Activated T-helper 2 cell treated with anti-CD3 and anti-CD28 coated beads, Interferon-gamma antibody, Interleukin-2, Interleukin-4, amounts not matched to agents 10 μg/mL and 5 μg/mL and 100 μg/mL, durations not matched to agents 14 hours and 24 hours and 36 hours (primary cell): ENCODE measurements at places on chromosomes 16 and 17.
A peak's percentile ranks its signal among the peaks of the same experiment; 100 is the strongest.

GRCh38 chr16:11551842-11552241 lies 34.9 kb downstream of the LITAF start:
- no peak for DNase-seq

GRCh38 chr17:80315517-80316182 lies 55.0 kb downstream of the RNF213 start:
- no peak for DNase-seq

- no peak for DNase-seq
These were observed 530.9 kb downstream of the MAF start for GRCh38 chr16:79069633-79070032.

GRCh38 chr16:80027007-80027965 lies 426.7 kb upstream of the MAF start:
- peak; percentile 20 for DNase-seq

DNA sequence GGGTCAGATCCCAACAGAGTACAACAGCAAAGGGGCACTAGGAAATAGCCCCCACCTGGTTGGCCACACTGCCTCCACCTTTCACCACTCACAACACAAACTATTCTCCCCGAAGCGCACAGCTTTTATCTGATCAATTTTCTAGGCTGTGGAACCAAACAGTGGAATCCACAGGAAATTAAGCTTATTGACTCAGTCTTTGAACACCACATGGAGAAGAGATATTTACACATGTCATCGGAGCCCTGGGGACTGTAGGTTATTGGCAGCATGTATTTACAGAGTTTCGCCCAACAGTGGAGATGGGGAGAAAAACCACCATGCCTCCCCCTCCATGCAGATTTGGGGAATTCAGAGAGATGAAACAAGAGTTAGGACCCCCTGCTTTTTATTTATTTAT lies 154.8 kb downstream of the XYLT1 start:
- no peak for DNase-seq

DNA sequence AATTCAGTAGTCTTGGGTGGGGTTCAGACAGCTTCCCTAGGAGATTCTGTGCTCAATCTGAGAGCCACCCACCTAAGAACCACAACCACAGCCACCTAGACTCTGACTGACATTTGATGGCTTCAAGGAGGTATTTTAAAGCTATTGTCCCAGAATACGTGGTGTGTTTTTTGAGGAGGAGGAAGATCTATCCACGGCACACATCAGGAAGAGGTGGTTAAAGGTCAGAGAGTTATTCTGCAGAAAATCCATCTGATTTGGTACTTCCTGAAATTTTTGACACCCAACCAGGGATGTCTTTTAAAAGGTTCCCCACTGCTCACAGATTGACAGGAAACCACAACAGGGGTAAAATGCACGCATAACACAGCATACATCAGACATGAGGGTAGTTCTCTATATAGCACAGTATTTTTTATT lies 25.1 kb downstream of the SMARCE1 start:
- DNase-seq, result no peak

DNA sequence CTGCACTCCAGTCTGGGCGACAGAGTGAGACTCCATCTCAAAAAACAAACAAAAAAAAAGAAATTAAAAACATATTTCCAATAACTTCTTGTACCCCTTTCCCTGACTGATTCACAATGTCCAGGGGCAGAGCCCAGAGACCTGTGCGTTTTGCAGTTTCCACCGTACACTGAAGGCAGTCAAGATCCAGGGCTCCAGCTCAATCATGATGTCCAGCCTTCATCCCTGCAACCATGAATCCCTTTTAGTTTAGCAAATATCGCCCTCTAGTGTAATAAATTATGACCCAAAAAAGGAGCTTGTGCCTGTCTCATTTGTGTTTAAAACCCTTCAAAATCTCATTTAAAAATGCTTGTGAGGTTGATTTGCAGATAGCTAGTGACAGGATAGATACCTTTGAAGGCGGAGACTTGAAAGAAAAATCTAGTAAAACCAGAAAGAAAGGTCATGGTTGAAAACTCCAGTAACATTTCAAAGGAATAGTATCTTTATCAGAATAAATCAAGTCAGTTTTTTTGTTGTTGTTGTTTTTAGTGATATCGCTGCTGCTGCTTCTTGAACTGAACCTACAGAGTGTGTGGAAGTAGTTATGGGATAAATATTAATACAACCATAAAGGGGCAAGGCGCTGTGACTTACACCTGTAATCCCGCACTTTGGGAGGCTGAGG lies 3.7 kb upstream of the ERN1 start:
- no peak for DNase-seq

- DNase-seq, result no peak
These were observed 55.2 kb downstream of the TBC1D16 start for GRCh38 chr17:79980246-79981043.

DNA sequence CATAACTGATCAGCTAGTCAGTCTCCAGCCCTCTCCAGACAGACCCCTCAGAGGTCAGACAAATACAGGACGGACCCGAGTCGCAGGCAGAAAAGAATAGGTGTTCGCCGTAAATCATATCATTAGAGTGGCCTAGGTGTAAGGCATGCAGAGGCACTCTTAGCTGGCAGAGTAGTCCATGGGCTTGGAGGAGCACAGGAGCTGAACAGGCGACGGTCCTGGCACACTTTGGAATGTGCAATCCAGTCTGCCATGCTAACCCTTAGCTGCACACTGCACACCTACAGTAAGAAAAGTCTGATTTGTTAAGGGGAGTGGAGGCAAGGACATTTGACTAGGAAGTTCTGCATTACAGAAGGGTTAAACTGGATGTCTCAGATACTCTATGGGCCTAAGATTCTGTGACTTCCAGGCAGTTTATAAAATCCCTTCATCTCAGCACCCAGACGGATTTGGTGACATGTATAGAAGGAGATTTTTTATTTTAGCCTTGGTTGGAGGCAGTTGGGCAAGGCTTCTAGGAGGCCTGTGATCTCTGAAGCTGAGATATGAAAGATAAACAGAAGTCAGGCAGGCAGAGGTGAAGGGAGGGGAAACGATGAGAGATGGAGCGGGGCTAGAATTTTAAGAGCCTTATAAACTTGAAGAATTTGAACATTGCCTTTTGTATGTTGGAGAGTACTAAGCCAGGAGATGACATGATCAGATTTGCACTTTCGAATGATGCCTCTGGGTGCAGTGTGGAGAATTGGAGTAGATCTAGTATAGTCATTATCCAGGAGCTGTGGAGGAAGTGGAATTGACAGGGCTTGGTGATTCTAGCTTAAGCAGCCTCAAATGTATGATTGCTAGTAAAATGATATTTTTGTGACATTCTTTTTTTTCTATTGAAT lies 34.6 kb upstream of the SLC5A11 start:
- no peak for DNase-seq
